Bronchial smooth muscle cell (primary cell): ENCODE measurements at places on chromosomes 2 and 18. TPM values are rescaled to one million over a fixed set of nuclear protein-coding genes. Genes with fewer than 3 reads are reported as not detected.

The NT5DC4 gene
- total RNA-seq, result not detected in 2 replicates

The ALPP gene
- not detected in 2 replicates for total RNA-seq

The RAB27B gene
- 0.52 and 38.5 TPM in 2 replicates for total RNA-seq

The REG3G gene
- total RNA-seq, result not detected in 2 replicates

The FAP gene
- total RNA-seq, result 46.5 and 157 TPM in 2 replicates
